HT1080 (cell line): ENCODE measurements at places on chromosomes 2 and 18. TPM values are rescaled to one million over a fixed set of nuclear protein-coding genes. Genes with fewer than 3 reads are reported as not detected.

DNA sequence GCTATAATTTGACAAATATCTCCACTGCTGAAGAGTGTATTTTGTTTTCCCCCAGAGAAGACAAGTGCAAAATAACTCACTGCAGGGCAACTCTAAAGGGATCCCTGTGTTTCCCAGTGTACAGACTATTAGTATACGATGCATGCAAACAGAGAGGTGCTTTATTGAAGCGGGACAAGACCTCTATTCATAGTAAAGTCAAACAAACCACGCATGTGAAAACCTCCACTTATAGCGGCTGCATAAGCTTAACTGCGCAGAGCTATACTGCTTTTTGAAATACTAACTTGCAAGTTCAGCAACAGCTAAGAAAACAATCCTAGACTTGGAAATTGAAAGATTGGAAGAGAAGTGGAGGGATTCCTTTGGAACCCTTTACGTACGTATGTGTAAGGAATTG lies 15.6 kb downstream of the RNF144A start:
- DNase-seq = no peak

The AGAP1 gene
- 12.3 and 14.8 TPM in 2 replicates for total RNA-seq

The BOK gene
- 21.6 and 22.8 TPM in 2 replicates for total RNA-seq

The SLC14A1 gene
- 37.6 and 44.9 TPM in 2 replicates for total RNA-seq

DNA sequence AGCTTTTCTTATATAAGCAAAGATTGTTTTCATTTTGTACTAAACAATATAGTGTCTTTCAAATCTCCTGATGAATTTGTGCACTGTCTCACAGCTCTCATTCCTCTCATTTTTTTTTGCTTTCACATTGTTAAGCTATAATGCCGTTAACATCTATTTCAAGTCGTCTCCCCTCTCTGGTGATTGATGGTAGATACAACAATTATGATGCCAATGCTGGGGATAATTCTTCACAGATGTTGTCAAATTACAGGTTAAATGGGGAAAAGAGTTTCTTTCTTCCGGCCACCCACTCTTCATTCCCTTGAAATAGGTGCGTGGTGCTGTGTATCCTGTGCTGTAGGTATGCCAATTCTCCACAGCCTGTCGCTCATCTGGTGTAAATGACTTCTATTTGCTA lies 1053.7 kb upstream of the ZEB2 start:
- no peak for DNase-seq

DNA sequence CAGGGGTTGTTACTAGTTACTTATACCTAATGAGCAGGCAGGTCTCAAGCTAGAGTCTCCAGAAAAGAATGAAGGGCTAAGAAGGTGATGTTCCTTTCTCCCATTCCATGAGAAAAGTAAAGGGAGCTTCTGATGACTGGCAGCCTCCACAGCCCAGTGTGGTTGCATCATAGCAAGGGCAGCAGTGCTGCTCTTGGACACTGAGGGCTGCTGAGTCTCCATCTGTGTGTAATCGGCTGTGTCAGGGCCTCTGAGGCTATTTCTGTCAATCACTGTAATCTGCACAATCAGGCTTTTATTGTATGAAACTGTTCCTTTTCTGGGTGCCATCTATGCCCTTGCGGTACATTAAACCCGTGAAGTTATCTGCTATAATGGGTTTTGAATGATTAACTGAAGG lies 164.1 kb upstream of the FBXO11 start:
- no peak for DNase-seq

GRCh38 chr2:240594511-240595380 lies 8.2 kb downstream of the CAPN10 start:
- DNase-seq = no peak

GRCh38 chr18:41165625-41166024 lies 789.4 kb upstream of the PIK3C3 start:
- DNase-seq = no peak

DNA sequence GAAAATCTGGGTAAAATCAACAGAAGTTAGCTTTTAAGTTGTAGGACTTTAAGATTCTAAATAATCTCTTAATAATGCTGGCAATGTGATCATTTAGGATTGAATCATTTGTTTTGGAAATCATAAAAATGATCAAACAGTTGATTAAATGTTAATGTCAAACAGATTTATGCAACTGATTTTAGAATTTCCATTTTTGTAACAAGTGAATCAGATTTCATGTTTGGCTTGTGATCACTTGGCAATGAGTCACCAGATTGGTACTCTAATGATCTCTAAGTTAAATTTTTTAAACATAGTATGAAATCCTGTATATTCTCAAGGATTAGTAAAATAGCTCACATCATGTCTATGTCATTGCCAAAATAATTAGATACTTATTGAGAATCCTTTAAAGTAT lies 50.1 kb upstream of the UNC80 start:
- DNase-seq = no peak

DNA sequence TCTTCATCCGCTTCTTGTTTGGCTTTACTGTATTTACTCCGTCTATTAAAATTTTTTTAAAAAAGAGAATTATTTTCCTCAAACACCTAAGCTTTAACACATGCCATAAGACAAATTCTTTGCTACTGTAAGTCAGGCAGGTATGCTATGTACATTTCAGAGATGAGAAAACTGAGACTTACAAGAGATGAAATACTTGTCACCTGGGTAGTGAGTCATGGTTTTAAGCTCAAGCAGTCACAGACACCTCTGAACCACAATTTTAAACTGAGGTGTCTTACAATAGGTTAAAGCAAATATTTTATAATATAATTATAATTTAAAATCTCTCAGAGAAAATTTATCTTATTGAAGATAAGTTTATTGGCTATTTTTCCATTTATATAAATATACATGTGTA lies 126.0 kb downstream of the EPHA4 start:
- no peak for DNase-seq

The C2orf68 gene
- total RNA-seq = 26.5 and 31.4 TPM in 2 replicates

GRCh38 chr2:147456779-147457178 lies 388.1 kb upstream of the ACVR2A start:
- peak; percentile 1 for DNase-seq

DNA sequence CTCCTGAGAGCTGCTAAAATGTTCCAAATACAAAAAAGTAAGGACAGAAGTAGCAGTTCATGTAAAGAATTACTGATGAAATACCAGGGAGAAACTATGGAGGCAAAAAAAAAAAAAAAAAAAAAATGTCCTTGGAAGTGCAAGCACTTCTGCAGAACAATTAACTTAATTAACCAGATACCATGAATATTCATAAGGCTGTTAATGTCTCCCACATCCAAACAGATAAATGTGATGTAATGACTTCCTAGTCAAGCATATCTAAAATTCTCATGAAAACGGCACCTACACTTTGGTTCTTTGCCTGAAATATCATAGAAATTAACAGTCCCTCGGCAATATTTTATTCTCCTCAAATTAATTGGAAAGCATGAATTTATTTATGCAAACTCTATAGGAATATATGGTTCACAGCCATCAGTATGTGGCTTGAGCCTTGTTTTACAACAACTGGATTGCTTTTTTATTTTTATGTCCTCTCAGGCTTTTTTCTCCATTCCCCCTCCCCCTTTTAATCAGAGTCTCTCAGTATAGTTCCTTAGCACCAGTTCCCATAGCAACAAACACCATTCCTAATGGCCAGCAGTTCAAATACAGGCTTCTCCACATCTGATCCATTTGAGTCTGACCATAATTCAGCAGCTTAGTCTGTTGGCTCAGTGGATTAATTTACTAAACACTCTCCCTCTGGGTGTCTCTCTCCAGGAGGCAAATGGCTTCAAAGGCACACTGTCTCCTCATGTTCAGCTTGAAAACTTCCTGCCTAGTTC lies 97.1 kb downstream of the ITGA4 start:
- no peak for DNase-seq

DNA sequence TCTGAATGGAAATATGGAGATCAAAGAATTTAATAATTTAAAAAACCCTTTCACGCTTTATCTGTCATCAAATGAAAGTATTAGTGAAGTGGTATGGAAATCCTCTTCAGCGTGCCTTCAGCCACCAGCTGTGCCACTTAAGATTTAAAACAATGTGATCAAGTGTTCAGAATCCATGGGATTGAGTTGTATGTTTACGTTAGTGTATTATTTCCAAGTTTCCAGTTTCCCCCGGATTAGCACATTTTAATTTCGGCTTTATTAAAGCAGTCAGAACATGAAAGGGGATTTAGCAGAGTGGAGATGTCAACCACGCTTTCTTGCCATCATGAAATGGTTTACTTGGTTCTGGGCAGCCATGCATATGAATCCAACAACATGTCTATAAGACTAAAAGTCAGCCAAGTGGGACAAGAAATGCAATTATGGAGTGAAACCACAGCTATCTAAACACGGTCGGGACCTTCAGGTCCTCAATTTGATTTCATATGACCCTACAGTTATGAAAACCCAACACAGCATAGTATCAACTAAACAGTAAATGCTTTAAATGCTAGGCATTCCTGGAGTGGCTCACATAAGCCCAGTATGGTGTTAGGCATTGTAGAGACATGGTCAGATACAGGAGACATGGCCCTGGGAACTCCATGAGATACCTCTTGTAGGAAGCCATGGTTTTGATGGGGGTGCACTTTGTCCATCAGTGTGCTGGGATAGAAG lies 224.9 kb upstream of the EPAS1 start:
- no peak for DNase-seq

DNA sequence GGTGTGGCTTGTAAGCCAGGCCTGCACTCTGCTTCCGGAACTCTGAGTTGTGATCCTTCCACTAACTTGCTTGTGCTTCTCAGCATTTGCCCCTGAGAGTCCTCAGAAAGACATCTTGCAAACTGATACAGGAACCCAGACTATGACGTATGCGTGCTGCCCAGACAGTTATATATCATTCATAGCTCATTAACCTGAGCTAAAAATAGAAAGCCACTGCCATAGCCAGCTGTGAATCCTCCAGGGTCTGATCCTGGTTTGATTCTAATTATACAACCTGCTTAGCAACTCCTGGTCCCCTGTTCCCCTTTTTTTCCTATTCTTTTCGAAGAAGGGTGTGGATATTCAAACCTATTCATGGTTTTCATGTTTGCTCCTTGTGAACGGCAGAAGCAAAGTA lies 63.7 kb downstream of the MARCHF4 start:
- no peak for DNase-seq

- no peak for DNase-seq
These were observed 75.8 kb downstream of the ANKRD44 start for GRCh38 chr2:197234671-197235191.

GRCh38 chr18:50638016-50638883 lies 78.4 kb downstream of the MAPK4 start:
- no peak for DNase-seq

The AUP1 gene
- 169 and 184 TPM in 2 replicates for total RNA-seq

The ANKRD53 gene
- 0.03 TPM in 1 of 2 replicates, not detected in the other for total RNA-seq

DNA sequence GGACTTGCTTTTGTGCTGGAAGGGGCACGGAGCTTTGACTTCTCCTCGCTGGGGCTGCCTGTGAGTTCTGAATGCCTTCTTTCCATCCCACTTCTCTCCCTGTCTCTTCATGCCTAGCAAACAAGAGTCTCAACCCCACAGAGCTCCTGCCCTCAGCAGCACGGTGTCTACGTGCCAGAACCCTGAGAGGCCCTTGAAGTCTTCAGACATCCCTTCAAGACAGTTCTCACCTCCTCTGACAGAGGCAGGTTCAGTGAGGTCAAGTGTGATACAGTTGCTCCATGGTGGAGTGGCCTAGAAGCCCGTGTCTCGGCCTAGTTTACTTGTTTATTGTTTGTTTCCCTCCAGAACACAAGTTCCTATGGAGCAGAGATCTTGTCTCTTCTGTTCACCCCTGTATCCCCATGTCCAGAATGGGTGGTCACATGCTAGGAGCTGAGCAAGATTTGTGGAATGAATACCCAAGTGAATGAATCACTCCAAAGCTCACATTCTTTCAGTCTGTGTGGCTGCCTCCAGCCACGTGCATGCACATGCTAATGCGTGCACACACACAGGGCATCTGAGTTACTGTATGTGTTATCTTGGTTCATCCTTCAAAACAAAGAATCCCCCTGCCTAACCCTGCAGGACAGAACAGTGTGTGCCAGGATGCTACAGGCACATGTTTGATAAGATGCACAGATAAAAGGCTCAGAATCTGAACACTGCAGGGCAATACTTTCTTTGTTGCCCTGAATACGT lies 391.6 kb downstream of the NBAS start:
- DNase-seq = peak; percentile 94

DNA sequence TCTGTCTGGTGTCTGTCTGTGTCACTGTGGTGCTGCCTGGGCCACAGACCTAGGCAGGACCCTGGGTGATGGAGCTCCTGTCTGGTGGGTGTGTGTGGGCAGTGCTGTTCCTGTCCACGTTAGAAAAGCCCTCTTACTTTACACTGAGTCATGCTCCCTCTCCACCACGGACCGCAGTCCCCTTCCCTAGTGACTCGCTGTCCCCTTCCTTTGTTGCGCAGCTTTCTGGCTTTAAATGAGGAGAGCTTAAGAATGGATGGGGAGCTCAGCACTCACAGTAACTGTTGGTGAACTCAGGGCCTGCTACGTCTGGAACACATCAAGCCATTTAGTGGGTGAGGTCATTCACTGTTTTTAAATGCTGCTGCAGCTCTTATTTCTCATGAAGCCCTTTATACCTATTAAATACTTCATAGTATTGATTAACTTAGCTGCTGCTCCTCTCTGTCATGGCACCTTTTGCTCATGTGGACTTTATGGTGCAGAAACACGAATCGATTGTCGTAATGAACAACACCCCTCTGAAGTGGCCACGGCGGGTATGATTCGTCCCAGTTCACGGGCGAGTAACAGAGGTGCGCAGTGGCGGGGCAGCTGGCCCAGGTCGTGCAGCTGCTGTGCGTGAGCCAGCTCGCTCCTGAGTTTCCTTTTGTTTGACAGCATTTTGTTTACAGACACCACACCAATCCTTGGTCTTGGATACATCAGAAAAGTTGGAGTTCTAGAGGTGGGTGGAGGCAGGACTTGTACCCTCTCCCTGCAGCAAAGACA lies 100.4 kb downstream of the LDLRAD4 start:
- DNase-seq = no peak

GRCh38 chr2:49050265-49050664 lies 104.0 kb downstream of the FSHR start:
- DNase-seq = no peak

GRCh38 chr2:237864444-237864931 lies 5.1 kb downstream of the RAMP1 start:
- DNase-seq = no peak

GRCh38 chr2:107663632-107664031 lies 163.1 kb upstream of the RGPD4 start:
- no peak for DNase-seq

The VPS4B gene
- 42.9 and 46.2 TPM in 2 replicates for total RNA-seq

The ARHGAP25 gene
- not detected in 2 replicates for total RNA-seq

GRCh38 chr18:79644666-79645057 lies 34.9 kb upstream of the CTDP1 start:
- no peak for DNase-seq

GRCh38 chr2:108778857-108779256 lies 7.7 kb upstream of the CCDC138 start:
- DNase-seq = no peak

- DNase-seq = no peak
These were observed 21.9 kb downstream of the METTL8 start for GRCh38 chr2:171411791-171412483.
